Fibroblast of lung (primary cell): ENCODE measurements at places on chromosomes 6 and 20. TPM values are rescaled to one million over a fixed set of nuclear protein-coding genes. Genes with fewer than 3 reads are reported as not detected.

GRCh38 chr6:41976794-41977484 is 35.3 kb upstream of the CCND3 start:
- peak; percentile 89 for DNase-seq

DNA sequence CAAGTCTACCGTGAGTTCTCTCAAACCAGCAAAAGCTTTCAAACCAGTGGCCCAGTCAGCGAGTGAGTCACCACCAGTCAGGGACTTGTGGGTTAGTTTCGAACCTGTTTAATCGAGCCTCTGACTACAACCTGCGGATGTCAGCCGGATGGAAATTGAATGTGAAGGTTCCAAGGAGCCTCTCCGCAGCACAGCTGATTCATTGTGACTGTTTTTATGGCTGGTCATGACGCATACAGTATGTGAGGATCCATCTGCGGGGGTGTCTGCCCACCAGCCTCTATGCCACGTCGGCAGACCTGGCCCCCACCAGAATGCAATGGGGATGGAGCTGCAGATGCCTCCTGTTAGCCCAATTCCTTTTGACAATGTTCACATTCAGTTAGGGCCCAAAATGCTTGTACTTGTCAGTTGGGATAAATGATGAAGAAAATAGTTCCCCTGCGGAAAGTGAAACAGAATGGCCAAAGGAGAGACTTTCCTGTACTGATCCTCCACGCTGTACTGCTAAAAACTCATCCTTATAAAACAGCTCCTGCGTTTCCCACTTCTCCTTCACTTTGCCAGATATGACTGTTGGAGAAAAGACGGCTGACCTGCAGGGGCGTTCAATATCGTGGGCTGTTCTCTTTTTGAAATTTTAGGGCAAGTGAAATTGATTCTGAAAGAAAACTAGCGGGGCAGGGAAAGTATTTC is 206.6 kb downstream of the TFAP2B start:
- DNase-seq: no peak

GRCh38 chr6:101700655-101701054 is 307.1 kb downstream of the GRIK2 start:
- DNase-seq: no peak

- peak; percentile 0 for DNase-seq
Measured at GRCh38 chr6:165227644-165228329, 81.6 kb downstream of the C6orf118 start.

GRCh38 chr6:154868143-154868594 is 126.9 kb upstream of the TIAM2 start:
- peak; percentile 52 for DNase-seq

DNA sequence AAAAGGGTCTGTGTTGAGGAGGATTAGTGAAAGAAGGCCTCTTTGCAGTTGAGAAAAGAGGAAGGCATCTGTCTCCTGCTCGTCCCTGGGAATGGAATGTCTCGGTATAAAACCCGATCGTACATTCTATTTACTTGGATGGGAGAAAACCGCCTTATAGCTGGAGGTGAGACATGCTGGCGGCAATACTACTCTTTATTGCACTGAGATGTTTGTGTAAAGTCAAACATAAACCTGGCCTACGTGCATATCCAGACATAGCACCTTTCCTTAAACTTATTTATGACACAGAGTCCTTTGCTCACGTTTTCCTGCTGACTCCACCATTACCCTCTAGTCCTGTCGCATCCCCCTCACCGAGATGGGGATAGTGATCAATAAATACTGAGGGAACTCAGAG is 4.5 kb downstream of the TDP2 start:
- no peak for DNase-seq

DNA sequence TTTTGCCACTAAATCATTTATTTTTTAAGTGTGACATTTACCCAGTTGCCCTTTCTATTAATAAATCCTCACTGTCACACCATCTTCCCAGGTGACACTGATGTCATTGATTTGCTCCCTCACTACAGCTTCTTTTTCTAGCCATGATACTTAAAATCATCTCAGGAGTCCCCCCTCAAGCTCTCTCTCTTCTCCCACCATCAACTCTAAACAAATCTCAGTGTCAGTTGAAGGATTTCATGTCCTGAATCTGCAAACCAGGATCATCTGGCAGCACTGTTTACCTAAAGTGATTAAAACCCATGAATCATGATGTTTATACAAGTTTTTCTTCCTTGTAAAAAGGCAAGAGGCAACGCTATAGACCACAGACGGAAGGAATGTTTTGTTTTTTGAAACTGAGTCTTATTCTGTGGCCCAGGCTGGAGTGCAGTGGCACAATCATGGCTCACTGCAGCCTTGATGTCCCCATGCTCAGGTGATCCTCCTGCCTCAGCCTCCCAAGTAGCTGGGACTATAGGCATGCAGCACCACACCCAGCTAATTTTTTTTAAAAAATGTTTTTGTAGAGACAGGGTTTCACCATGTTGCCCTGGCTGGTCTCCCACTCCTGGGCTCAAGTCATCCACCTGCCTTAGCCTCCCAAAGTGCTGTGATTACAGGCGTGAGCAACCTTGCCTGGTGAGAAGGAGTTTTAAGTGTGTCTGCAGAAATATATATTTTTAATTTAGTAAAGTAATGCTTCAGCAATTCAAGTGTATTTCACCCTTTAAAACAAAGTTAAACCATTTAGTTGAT is 30.1 kb upstream of the SH3BGRL2 start:
- DNase-seq: peak; percentile 73

DNA sequence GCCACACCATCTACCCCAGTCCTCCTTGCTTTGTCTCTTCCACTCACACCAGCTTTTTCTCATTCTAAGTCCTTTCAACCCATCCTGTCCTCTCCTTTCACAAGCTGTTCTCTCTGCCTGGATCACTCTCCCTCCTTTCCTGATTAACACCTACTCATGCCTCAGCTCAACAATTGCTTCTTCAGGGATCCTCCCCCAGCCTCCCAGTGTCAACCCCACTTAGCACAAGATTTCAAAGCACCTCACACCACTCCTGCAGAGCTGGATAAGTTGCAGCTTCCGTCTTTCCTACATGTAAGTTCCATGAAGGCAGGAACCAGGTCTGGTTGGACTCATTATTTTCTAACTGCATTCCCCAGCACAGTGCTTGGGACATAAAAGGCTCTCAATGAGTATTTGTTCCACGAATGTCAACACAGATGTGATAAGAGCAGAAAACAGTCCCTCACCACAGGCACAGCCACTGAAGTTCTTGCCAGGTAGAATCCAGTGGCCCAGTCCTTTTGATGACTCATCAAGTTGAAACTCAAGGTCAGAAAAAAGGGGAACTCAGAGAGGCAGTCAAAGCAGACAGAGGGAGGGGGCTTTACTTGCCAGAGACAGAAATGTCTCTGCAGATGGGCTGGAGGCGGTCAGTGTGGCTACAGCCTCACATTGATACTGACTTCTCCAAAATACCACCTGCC is 193.4 kb upstream of the PRDM1 start:
- DNase-seq: no peak

DNA sequence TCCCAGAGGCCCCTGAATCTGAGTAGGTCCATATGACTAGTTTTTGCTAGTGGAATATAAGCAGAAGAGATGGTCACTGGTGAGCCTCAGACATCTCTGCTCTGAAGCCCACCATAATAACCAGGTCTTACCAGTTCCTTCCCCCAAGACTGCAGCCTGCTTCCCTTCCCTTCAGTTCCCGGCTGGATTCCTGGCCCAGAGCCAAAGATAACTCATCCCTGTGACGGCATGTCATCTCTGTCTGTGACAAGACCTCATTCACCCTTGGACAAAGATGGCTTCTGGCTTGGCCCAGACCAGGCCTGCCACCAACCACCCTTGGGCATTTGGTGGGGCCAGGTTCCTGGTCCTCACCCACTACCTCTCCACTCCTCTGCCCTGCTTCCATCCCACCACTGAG is 145.5 kb upstream of the TOP1 start:
- DNase-seq: no peak

DNA sequence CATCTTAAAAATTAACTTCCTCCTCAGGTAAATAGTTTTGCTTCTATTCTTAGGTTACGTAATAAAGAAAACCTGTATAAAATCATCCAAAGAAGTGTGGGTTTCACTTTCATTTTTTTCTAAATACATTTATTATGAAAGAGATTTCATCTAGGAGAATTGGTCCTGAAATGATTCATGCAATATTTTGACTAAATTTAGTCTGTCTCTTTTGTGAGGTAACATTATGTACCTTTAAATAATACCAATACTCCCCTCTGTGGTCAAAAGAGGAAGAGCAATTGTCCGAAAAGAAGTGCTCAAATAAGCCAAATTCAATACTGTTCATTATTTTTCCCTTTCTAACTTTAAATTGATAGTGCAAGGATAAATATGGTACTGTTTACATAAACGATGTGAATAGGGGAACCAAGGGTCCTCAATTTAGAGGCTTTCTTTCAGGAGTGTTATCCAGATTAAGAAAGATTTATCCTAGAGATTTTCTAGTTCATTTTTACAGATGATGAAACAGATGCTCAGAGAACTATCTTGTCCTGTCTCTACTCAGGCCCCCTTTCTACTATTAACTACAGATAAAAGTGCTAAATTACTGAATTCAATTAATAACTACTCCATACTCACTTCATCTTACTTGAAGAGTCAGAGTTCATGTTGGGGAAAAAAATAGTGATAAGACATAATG is 26.2 kb downstream of the CYP39A1 start:
- DNase-seq: no peak

GRCh38 chr6:150593119-150593518 is 6.6 kb upstream of the PLEKHG1 start:
- DNase-seq: no peak

DNA sequence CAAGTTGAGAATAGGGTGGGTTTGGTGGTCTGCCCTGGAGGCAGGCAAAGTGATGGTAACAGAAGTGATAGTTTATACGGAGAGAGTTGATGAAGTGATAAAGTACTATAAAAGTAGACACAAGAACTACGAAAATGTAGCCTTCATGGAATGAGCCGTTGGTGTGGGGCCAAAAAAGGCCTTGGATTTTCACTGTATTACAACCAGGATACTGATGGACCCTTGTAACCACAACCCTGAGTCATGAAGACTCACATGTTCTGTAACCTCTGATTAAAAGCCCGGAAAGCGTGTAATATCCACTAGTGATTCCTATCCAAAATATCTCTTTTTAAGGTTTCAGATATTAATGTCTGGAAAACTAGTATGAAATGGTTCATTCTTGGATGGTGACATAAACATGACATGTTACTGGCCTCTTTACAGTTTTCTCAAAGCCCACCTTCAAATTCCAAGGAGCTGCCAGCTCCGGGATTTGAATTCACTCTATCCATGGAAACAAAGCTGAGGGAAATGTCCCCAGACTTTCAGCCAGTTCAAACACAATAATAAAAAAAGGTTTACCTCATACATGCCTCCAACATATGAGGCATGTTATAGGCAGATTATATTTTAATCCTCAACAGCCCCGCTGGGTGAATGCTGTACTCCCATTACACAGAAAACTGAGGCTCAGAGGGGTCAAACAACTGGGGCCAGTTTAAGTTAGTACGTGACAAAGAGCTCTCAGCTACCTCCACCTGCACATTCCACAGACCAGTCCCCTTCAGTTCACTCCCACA is 55.4 kb downstream of the MRPL14 start:
- peak; percentile 98 for DNase-seq

DNA sequence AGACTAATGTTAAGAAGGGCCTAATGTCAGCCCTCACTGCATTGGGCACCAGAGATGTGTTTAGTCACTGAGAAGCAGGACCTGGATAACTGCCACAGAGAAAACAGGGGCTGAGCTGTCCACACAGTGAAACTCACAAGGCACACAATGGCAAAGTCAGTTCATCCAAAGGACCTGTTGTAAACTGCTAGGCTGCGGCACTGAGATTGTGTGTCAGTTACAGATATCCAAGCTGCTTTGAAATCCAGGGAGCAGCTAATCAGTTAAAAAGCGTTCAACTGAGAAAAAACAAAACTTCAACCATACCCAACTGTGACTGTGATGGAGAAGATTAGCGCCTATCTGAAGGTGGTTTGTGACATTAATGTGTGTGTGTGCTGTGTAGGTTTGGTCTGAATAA is 27.8 kb upstream of the TMEM14A start:
- DNase-seq: peak; percentile 19

DNA sequence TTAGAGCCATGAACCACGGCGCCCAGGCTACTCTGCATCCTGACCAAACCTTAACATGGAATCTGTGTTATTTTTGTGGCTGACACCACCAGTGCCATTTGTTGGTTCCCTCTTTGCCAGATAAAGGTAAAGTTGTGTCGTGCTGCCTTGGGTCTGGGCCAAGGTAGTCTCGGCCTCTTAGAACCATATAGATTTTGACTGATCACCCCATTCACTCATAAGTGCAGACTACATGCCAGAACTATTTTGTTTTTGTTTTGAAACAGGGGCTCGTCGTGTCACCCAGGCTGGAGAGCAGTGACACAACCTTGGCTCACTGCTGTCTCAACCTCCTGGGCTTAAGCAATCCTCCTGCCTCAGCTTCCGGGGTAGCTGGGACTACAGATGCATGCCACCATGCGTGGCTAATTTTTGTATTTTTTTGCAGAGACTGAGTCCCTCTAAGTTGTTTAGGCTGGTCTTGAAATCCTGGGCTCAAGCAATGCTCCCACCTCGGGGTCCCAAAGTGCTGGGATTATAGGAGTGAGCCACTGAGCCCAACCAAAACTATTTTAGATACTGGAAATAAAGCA is 19.2 kb upstream of the RIPOR3 start:
- DNase-seq: peak; percentile 29

DNA sequence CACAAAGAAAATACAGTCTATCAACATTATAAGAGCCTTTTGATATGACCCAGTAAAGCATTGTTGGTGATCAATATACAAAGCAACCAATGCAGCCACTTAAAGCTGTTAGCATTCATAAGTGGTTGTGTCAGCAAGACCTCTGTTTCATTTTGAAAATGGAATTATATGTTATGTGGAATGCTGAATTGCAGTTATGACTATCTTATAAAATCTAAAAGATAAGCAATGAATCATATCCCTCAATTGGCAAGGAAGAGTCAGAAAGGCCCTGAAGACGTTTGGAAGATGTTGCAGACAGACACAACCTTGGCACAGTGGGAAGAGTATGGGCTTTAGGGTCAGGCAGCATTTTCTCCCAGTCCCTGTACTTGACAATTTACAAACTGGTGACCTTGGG is 93.8 kb upstream of the RNF217 start:
- peak; percentile 18 for DNase-seq

The CD164 gene
- 171 and 232 TPM in 2 replicates for total RNA-seq

The TP53TG5 gene
- total RNA-seq: under 0.01 TPM in 1 of 2 replicates, not detected in the other

The SIRPD gene
- total RNA-seq: not detected in 2 replicates

The RAET1G gene
- 3.3 and 8.8 TPM in 2 replicates for total RNA-seq

The SIM1 gene
- not detected in 2 replicates for total RNA-seq

The TNFRSF6B gene
- 6.7 and 35.2 TPM in 2 replicates for total RNA-seq

The FAM209A gene
- not detected in 2 replicates for total RNA-seq

The CLPSL2 gene
- total RNA-seq: not detected in 2 replicates

The MYL9 gene
- 9.2 and 25.4 TPM in 2 replicates for total RNA-seq

The KIF6 gene
- total RNA-seq: 0.77 and 0.83 TPM in 2 replicates

The CRISP3 gene
- total RNA-seq: not detected in 2 replicates

The DPPA5 gene
- total RNA-seq: not detected in 2 replicates

The SLC17A1 gene
- not detected in 2 replicates for total RNA-seq
